ENCODE measurements at places on chromosomes 16 and 17.

- no peak for DNase-seq
Measured at GRCh38 chr16:85259115-85259831, 147.0 kb upstream of the CIBAR2 start.

DNA sequence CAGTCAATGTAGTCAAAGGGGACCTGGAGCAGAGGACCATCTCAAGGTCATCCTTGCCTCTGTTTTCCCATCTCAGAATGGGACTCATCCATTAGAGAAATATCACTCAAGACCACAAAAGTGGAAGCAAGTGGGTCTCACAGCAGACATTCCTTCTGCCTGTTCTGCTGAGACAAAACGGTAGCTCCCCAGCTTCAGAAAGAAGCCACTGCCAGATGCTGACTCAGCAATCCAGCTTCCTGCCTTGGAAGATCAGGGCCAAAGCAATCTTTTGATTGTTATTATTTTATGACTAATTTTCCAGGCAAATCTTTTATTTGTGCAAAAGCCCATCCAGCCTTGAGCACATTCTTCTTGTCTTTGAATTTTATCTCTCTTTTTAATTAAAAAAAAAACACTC is 86.8 kb downstream of the CCT6B start:
- DNase-seq: no peak

- no peak for DNase-seq
Measured at GRCh38 chr17:66627985-66628384, 206.9 kb upstream of the CACNG5 start.

GRCh38 chr17:41650794-41651624 is 26.6 kb upstream of the KRT17 start:
- no peak for DNase-seq

Measured in GM12891 (cell line).